ENCODE measurements at places on chromosomes 2 and 18.

- no peak for DNase-seq
These were observed 255.6 kb downstream of the PTPRM start for GRCh38 chr18:7822435-7823331.

DNA sequence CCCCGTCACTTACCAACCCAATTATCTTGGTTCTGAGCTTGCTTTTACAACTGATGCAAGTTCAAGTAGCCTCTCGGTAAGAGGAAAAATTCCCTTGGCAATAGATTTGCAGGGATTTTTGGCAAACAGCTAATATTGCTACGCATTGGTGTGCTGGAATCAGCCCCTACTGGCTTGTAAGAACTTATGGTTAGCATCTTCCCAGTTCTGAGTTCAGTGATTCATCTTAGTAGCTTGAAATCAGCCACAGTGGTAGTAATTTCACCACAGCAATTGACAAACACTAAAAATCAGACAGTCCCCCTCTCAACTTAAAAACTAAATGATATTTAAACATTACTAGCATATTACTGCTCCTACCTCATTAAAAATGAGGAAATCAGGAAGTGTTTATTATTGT, 5.9 kb upstream of the RAX start:
- DNase-seq: no peak

DNA sequence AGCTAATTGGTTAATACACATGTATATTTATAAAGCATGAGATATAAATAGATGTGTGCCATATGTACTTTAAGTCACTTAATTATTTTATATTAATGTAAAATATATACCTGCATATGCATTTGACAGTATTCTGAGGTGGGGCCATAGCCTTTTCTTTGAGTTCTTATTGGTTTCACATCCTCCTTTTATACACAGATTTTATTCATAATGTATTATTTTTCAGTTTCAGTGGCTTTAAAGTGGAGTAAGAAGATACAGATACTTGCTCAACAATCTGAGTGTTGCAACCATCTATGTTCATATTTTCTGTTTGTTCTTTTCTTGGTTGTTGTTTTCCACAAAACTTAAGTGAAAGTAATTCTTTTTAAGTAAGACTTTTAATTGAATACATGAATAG, 436.5 kb downstream of the RND3 start:
- no peak for DNase-seq

DNA sequence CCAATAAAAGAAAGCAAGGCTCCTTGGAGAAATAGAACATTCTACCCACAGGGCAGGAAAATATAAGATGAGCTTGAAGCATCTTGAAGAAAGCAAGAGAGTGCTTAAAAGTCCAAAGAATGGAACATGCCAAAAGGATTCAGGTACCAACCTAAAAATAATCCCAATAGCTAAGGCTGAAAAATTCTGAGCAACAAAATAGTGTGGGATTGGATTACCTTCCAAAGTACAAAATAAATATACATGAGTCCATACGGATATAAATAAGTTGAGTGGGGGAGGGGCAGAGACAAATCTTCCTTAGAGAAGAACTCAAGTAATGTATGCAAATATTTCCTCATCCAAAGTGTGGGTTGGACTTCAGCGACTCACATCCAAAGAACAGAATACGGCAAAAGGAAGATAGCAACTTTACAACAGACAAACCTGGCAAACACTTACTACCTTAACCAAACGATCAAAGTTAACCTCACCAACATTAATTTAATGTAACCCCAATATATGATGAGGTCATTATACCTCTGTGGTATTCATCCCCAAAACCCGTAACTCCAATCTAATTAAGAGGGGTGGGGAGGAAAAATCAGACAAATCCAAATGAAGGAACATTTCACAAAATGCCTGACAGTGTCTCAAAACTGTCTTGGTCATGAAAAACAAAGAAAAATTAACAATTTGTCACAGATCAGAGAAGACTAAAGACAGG, 26.9 kb downstream of the MEMO1 start:
- DNase-seq: no peak

Data from stimulated activated CD4-positive, alpha-beta T cell treated with anti-CD3 and anti-CD28 coated beads, Interleukin-15, amount 100 ng/mL, for 48 hours (primary cell).